Hematopoietic multipotent progenitor cell treated with erythropoietin and hydrocortisone succinate and interleukin-3 and kit ligand, for 15 days (in vitro differentiated cells): ENCODE measurements at places on chromosomes 16 and 17.

- DNase-seq = no peak
These were observed 161.4 kb upstream of the MPHOSPH6 start for GRCh38 chr16:82331397-82331796.

DNA sequence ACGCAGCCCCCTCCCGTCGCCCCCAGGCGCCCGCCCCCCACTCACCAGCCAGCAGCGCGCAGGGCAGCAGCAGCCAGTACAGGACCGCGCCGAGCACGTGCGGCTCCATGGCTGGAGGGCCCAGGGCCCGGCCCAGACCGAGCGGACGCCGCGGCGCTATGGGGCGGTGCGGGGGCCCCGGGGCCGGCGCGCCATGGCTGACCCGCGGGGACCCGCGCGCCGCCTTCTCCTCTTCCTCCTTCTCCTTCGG is 239 bp downstream of the PIEZO1 start:
- no peak for DNase-seq

DNA sequence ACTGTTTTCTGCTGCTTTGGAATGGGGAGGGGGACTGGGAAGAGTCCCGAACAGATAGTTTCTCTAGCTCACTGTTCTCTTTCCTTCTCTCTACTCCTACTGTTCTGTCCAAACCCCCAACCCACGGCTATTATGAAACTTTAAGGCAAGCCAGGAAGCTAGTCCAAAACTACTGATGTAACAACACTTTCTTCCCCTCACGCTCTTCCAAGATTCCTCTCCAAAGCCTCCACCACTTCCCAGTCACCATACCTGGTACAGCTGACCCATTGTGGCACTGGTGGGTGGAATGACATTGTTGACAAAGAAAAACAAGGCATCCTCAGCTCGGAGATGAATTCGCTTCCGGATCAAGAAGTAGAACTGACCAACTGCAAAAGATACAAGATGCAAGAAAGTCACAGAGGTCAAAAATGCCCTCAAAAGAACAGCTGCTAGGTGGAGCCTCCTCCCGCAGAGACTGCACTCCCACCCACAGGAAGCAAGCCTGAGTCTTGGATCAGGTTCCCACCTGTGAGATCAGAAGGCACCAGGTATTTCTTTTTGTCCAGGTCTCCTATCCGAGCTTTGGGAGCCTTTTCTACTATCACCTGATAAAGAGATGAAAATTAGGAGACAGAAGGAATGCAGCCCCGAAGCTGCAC is 1.0 kb downstream of the GABARAP start:
- no peak for DNase-seq

- no peak for DNase-seq
These were observed 9.1 kb upstream of the MMD start for GRCh38 chr17:55430541-55431288.

- DNase-seq = no peak
These were observed 55.4 kb downstream of the ABAT start for GRCh38 chr16:8729779-8730334.

GRCh38 chr17:992933-993332 is 4.0 kb upstream of the TIMM22 start:
- DNase-seq = no peak

DNA sequence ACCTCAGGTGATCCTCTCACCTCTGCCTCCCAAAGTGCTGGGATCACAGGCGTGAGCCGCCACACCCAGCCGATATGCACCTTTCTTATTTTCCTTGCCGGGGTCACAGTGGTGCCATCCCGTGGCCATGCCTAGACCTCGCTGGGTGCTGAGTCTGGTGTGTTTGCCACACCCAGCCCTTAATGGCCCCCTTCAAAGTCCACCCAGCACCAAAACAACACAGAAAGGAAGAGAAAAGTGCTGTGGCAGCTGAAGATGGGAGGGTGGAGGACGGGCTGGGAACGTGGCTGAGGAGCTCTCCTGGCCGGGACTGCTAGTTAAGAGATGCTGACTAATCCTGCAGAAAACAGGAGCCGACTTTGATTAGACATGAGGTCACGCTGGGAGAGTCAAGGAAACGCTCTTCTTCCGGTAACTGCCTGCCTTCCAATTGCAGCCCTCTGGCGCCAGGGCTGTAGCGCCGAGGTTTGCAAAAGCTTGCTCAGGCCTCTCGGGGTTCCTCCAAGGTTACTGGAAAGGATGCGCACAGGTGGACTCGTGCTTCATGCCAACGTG is 10.9 kb downstream of the SLC43A2 start:
- DNase-seq = peak; percentile 51
